Activated CD8-positive, alpha-beta memory T cell treated with anti-CD3 and anti-CD28 coated beads, Interleukin-2, amount 50 U/mL, for 4 hours (primary cell): ENCODE measurements at places on chromosomes 3 and 15.

GRCh38 chr3:23461069-23461468 lies 257.9 kb downstream of the UBE2E2 start:
- no peak for DNase-seq

DNA sequence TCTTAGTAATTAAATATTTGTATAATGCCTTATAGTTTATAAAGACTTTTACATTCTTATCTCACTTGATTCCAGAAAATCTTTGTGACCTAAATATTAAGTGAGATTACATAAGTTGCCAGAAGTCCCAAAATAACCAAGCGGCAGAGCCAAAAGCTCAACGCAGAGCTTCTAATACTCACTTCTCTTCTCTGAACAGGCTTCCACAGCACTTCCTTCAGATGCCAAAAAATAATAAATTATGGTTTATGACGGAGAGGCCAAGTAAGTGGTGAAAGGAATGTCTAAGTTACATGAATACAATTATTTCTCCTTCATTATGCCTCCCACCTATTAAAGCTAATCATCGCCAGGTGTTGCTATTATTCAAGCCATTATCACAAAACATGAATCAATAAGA lies 110.3 kb downstream of the GBE1 start:
- DNase-seq, result no peak

DNA sequence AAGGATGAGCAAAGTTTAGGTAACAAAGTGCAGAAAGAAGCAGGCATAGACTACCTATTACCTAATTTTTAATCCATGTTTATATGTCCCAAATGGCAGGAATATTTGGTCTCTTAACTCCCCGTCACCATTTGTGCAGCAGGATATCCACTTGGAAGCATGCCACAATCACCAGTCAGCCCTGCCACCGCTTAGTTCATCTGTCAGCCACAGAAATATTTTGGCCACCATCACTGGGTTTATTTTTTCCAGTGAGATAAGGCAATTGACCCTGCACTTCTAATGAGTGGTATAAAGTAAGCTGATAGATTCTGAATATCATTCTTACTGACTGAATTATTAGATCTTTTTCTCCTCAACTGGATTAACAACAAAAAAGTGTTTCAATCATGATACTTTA lies 152.9 kb upstream of the SOX2 start:
- DNase-seq, result no peak

DNA sequence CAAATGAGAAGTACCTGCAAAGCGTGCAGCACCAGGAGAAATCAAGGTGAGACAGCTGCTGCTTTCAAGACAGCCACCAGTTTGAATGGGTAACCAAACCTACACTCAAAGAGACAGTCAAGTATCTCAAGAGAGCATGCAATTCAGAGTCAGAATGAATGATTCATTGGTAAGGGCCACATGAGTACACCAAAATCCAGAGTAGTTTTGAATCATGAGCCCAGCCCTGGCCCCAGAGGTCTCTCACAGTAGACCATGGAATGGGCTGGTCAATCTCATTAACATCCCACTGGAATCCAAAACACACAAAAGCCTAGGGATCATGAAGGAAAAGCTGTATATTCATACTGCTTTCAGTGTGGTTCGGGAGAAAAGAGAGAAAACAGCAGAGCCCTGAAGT lies 242.8 kb downstream of the TBL1XR1 start:
- DNase-seq, result no peak

- no peak for DNase-seq
Measured at GRCh38 chr3:74423867-74424266, 190.6 kb downstream of the CNTN3 start.

DNA sequence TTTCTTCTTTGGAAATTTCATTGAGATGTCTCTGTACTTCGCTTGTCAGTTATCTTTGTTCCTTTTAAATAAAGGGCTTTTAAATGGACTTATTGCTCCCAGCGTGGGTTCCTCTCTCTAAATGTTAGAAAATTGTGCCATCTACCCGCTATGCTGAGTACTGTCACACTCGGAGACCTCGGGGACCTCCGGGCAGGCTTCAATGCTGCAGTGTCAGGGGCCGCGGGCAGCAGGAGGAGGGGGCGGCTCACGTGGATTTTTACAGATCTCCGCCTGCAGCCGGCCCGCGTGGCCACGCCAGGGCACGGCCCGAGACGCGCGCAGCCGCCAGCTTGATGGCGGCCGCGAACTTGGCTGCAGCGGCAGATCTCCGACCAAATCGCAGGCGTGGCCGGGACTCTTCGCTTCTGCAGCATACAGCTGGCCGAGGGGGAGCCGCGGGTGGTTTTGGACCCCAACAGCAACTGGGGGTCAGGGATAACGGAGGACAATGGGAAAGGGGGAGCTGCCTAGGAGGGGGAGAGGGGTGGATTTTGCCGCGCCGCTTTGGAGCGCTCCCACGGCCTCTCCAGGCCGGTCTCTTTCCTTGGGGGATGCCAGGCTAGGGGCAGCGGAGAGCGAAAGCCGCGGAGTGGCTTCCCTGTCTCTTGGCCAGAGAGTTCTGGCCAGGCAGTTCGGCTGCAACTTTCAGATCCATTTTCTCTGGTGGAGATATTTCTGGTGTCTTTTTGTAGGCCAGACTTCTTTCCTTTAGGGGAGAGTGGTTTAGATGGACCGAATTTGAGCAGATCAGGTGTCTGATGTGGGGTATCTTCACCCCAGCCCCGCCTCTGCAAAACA lies 15.3 kb downstream of the NR2F2 start:
- DNase-seq, result no peak

DNA sequence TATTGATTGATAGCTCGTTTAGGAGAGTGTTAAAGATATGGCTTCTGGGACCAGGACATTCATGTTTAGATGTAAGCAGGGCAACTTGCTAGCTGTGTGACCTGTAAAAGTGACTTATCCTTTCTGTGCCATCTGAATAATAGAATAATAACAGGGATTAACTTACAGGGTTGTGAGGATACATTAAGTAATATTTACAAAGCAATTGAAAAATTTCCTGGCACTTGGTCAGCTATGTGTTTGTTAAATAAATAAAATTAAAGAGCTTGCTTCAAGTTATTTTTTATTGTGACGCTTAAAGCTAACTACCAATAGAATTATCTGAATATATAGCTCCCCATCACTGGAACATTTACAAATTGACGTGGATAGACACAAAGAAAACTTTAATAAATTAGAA lies 287.9 kb upstream of the CDIN1 start:
- no peak for DNase-seq

DNA sequence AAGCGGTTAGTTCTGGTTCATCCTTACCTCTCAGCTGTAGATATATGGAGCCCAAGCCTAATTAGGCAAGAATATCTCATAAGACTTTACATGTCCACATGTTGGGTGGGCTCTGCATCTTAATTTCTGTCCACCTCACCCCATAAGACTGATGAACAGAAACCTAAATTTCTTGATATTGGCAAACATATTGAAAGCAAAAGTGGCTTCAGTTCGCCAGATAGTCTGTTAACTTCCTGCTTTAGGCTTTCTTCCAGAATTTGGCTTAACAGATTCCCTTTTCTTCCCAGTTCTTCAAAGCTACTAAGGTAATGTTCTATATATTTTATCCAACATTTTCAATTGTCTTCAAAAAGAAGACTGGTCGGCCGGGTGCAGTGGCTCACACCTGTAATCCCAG lies 19.7 kb downstream of the GABPB1 start:
- DNase-seq, result no peak

- DNase-seq, result no peak
Measured at GRCh38 chr15:42804739-42805138, 67.8 kb upstream of the CDAN1 start.

GRCh38 chr3:6220447-6220846 lies 640.5 kb upstream of the GRM7 start:
- DNase-seq, result no peak

DNA sequence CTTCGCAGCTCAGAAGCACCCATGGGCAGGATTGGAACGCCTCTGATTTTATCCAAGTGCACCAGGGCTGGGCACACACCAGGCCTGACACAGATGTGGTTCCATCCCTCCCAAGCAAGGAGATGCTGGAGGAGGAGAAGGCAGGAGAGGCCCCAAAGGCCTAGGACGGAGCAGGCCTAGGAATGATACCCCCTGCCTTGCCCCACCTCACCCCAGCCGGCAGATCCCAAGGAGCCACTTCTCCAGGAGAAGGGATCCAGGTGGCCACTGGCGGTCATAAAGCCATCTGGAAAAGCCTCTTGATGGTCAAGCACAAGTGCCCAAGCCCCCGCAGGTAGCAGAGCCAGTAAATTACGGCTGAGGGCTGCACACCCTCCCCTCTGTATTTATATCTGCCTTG lies 211.8 kb downstream of the TBC1D2B start:
- DNase-seq, result no peak

DNA sequence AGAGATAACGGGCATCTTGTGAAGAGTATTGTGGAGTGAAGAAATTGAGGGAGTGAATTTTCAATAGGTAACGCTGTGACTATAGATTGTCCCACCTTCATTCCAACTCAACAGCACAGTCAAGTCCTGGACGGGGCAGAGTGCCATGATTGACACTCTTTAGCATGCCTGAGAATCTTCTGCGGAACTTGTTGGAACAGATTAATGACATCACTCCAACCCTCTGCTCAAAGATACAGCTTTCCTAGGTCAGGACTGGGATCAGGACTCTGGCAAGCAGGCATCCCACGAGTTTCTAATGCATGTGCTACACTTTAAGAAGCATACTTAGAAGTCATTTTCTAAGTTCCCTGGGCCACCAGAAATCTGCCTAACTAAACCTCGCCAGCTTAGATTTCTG lies 267.6 kb upstream of the CFAP20DC start:
- no peak for DNase-seq

DNA sequence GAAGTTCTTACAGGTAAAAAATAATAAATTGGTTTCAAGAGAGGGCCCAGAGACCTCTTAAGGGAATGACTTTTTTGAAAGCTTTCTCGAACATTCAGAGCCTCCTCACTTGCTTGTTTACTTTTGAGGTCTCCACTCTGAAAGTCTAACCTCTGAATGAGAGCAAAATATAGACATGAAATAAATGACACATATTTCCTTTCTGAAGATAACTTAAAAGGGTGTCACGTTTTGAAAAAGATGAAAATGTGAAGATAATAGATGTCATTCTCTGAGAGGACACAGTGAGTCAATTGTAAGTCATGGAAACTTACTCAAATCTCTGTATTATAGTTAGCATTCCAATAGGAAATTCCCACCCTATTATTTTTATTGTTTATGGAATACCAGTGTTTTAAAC lies 44.6 kb downstream of the HACD2 start:
- DNase-seq, result no peak

DNA sequence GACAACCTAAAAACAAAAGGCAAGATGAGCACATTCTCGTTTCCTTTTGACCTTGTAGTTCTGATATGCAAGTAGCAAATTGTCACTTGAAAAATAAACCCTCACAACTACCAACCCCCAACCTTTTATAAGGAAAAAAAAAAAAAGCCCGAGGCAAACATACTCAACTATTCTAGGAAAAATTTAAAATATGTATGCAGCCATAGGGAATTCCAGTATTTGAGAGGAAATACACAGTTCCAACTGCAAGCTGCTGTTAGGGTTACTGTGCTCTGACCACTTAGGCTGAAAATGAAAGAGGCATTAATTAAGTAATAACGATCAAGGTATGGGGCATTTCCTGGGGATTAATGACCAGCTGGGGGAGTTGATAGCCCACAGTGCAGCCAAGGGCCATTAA lies 281.9 kb upstream of the DPH6 start:
- no peak for DNase-seq

GRCh38 chr15:89971592-89971997 lies 29.5 kb upstream of the ZNF710 start:
- peak; percentile 40 for DNase-seq

GRCh38 chr3:153169793-153170383 lies 7.9 kb downstream of the RAP2B start:
- no peak for DNase-seq

DNA sequence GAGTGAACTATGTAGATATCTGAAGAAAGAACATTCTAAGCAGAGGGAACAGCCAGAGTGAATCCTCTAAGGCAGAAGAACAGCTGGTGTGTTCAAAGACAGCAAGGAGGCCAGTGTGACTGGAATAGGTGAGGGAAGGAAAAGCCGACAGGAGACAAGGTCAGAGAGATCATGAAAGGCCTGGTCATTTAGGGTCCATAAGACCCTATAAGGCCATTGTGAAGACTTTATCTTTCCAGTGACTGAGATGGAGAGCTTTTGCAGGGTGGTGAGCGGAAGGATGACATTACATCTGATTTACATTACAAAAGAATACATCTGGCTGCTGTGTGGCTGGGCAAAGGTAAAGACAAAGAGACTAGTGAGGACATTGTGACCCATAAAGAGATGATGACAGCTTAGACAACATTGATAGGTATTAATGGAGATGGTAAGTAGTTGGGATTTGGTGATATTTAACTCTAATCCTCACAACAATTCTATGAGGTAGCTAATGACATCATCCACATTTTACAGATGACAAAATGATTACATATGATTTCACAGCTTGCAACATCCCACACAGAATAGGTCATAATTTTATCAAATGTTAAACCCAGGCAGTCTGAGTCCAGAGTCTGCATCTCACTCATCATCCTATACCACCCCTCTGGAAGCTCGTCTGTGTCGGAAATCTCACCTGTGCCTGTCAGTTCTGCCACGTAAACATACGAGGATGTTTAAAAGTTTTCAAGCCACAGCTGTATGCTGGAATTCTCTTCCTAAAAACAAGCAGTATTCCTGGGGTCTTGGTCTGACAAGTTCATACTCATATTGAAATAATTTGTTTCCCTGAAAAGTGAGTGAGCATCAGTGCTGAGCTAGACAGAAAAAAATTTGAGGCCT lies 70.2 kb upstream of the PIK3R4 start:
- no peak for DNase-seq

DNA sequence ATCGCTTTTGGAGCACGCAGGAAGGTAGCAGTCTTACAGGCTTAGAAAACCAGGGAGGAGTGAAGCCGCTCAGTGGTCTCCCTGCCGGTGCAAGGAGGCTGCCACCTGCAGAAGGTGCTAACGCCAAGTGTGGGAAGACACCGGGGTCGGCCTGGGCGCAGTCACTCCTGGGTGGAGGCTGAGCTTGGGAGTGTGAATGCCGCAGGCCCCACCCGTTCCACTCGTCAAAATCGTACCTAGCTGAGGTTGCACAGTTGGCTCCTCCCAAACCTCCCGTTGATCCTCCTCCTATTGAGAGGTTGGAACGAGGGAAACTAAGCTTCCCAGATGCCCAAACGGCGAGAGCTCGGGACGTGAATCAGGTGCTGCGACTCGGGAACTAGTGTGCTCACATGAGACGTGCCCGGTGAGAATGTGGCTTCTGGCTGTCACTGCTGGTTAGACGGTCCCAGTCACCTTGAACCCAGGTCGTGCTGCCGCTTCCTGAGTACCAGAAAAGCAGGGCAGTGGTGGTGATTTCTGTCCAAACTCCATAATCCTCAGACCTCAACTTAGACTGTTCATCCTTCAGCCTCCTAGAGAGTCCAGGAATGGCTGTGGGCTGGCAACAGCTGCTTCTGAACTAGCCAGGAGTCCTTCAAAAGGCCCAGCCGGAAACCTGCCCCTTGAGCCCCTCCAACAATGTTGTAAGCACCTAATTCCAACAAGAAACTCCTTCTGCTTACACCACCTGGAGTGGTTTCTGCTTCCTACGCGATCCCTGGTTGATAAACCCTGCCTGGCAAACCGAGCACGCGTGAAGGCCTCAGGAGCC lies 156.0 kb downstream of the XXYLT1 start:
- DNase-seq, result no peak

GRCh38 chr3:72111265-72112205 lies 326.6 kb upstream of the PROK2 start:
- no peak for DNase-seq

GRCh38 chr15:39320355-39320754 lies 260.5 kb upstream of the THBS1 start:
- no peak for DNase-seq

GRCh38 chr15:73030122-73030679 lies 22.1 kb upstream of the NEO1 start:
- no peak for DNase-seq
